ENCODE measurements at places on chromosomes 5 and 9. TPM values are rescaled to one million over a fixed set of nuclear protein-coding genes. Genes with fewer than 3 reads are reported as not detected.

Gene PKD2L2
- not detected for total RNA-seq

Gene GTF3C5
- total RNA-seq, result 47.1 TPM

Gene SURF2
- 10.2 TPM for total RNA-seq

Gene PCDHA9
- total RNA-seq, result 1.4 TPM

Gene IRX4
- not detected for total RNA-seq

Gene LIX1
- total RNA-seq, result 2.4 TPM

Gene GLE1
- total RNA-seq, result 20.4 TPM

Gene CARD6
- 4.1 TPM for total RNA-seq

Gene WDR38
- total RNA-seq, result not detected

Gene TMEM174
- total RNA-seq, result not detected

Gene PCDHGA5
- total RNA-seq, result 5.3 TPM

Gene ROR2
- total RNA-seq, result 81.7 TPM

Gene SLC25A2
- total RNA-seq, result 0.81 TPM

Gene SLC22A5
- total RNA-seq, result 3.6 TPM

Gene CDH9
- not detected for total RNA-seq

Gene NR4A3
- total RNA-seq, result 3.9 TPM

Gene STX17
- 63.7 TPM for total RNA-seq

Gene DIAPH1
- 19.6 TPM for total RNA-seq

Gene KCNIP1
- total RNA-seq, result 0.49 TPM

Gene ANKHD1
- total RNA-seq, result 107 TPM

Gene C5orf58
- not detected for total RNA-seq

Gene GCNT4
- 3.2 TPM for total RNA-seq

Gene GALNT12
- total RNA-seq, result 15.3 TPM

Gene PLPP6
- 3.6 TPM for total RNA-seq

Gene IFNB1
- total RNA-seq, result not detected

Gene IL11RA
- 67.3 TPM for total RNA-seq

Gene SPATA24
- 1.4 TPM for total RNA-seq

Gene HAPLN1
- total RNA-seq, result not detected

Gene IRGM
- total RNA-seq, result not detected

Gene OLFML2A
- 67.8 TPM for total RNA-seq

Gene CXCL14
- total RNA-seq, result 15.5 TPM

Gene HAVCR2
- 3.9 TPM for total RNA-seq

Gene PCDHA7
- total RNA-seq, result 0.55 TPM

Gene OR1Q1
- not detected for total RNA-seq

Gene BTNL3
- total RNA-seq, result not detected

Gene PAX5
- total RNA-seq, result not detected

Gene LPAR1
- 47.9 TPM for total RNA-seq

Gene INSL4
- total RNA-seq, result not detected

Gene RAPGEF6
- total RNA-seq, result 20.6 TPM

Gene DNM1
- 16.4 TPM for total RNA-seq

Gene CSF1R
- total RNA-seq, result 42.5 TPM

Gene RASGRF2
- total RNA-seq, result 6.8 TPM

Gene MARVELD2
- 0.28 TPM for total RNA-seq

Gene RLN1
- total RNA-seq, result not detected

Gene QSOX2
- 6.1 TPM for total RNA-seq

Gene PALM2AKAP2
- 4.5 TPM for total RNA-seq

Data from sigmoid colon (tissue), 7 donors.